Vagina (tissue), 2 donors: ENCODE measurements at places on chromosomes 1 and 21.

DNA sequence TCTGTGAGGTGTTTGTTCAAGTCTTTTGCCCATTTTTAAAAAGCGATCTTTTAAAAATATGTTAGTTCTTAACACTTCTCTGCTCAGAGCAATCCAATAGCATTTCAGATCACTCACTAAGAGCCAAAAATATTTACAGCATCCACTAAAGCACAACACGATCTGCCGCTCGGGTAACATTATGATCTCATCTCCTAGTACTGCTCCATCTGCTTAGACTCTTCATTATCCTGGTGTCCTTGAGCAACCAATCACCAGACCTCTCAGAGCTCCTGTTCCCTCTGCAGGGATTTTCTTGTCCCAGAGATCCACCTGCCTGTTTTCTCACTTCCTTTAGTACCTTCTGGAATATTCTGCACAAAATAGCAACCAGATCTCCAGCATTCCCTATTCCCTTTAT is 235.3 kb upstream of the ESRRG start:
- H3K27me3 ChIP-seq = no peaks in the 10 kb centered on the region
- H3K4me1 ChIP-seq = no peaks in the 10 kb centered on the region
- no peak overlapping the region for H3K27ac ChIP-seq
- H3K4me3 ChIP-seq = no peak overlapping the region
- DNase-seq = no peak
- H3K36me3 ChIP-seq = no peaks in the 10 kb centered on the region

- no peak overlapping the region for H3K4me3 ChIP-seq
- no peaks in the 10 kb centered on the region for H3K4me1 ChIP-seq
- H3K27me3 ChIP-seq = no peaks in the 10 kb centered on the region
- no peaks in the 10 kb centered on the region for H3K36me3 ChIP-seq
These were observed 68.4 kb upstream of the TINAGL1 start for GRCh38 chr1:31507676-31508530.

DNA sequence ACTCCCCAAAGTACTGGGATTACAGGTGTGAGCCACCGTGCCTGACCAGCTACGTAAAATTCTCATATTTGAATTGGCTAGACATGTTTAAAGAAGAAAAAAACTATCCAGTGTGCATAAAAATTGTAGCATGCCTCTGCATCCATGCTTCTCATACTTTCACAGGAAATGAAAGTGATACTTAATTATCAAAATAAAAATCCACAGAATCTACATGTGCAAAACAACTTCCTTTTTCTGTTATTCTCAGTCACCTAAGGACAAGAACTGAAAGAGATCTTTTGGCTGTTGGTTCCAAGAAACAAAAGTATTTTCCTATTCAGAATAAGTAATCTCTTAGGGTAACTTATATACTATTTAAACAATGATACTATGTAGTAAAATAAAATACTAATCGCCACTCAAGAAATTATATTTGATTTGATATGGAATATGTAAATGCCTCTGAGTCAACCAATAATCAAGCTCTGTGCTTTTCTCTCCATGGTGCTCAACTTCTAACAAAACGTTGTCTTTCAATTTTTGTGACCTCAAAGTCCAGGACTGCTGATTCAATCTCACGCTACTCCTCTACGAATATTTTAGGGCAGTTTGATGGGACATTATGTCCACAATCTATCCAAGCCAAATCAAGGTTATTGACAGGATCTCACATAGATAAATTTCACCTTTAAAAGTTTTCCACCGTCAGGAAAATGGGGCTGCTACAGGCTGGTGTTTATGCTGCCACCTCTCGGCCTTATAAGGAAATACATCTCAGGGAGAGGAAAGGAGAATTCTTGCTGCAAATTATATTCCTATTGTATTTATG is 102.7 kb downstream of the ZNF281 start:
- no peak overlapping the region for H3K27ac ChIP-seq
- H3K27me3 ChIP-seq = no peaks in the 10 kb centered on the region
- H3K4me3 ChIP-seq = no peak overlapping the region
- DNase-seq = no peak
- H3K4me1 ChIP-seq = no peaks in the 10 kb centered on the region

DNA sequence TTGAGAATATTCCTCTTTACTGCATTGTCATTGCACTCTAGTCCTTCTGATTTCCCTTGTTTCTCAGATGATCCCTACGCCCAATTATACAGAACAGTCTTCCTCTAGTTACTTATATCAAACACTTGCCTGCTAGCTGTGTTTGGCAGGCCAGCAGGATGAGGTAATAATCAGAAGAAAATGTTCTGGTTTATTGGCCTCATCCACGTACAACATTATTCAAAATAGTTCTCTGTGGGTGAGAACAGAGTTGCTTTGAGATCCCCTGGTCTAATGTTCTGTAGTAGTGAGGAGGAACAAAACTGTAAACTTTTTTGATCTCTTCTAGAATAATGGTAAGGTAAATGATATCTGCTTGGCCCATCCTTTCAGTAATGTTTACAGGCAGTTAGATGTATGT is 22.3 kb upstream of the C1orf105 start:
- no peaks in the 10 kb centered on the region for H3K36me3 ChIP-seq
- H3K27me3 ChIP-seq = no peaks in the 10 kb centered on the region
- no peak overlapping the region for H3K4me3 ChIP-seq
- peak overlapping the region; percentile 74 for H3K27ac ChIP-seq
- H3K4me1 ChIP-seq = peaks cover 40% of the 10 kb centered on the region

DNA sequence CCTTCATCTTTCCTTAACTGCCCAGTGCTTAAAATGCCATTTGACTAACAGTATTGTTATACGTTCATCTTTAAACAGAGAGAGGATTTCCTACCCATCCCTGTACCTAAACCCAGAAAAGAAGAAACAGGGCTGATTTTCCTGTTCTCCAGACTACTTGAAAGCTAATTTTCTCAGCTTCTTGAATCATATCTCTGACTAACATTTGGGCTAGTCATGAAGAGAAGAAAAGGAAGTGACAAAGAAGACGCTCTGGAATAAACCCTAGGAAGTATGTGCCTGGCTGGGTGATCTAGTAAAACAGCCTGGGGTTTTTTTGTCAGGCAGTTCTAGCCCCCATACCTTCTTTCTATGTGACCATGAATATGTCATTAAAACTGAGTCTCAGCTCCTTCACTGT is 44.8 kb upstream of the SGIP1 start:
- H3K27me3 ChIP-seq = no peaks in the 10 kb centered on the region
- no peak for DNase-seq
- H3K27ac ChIP-seq = no peak overlapping the region
- H3K4me1 ChIP-seq = no peaks in the 10 kb centered on the region
- no peaks in the 10 kb centered on the region for H3K36me3 ChIP-seq
- H3K4me3 ChIP-seq = no peak overlapping the region

DNA sequence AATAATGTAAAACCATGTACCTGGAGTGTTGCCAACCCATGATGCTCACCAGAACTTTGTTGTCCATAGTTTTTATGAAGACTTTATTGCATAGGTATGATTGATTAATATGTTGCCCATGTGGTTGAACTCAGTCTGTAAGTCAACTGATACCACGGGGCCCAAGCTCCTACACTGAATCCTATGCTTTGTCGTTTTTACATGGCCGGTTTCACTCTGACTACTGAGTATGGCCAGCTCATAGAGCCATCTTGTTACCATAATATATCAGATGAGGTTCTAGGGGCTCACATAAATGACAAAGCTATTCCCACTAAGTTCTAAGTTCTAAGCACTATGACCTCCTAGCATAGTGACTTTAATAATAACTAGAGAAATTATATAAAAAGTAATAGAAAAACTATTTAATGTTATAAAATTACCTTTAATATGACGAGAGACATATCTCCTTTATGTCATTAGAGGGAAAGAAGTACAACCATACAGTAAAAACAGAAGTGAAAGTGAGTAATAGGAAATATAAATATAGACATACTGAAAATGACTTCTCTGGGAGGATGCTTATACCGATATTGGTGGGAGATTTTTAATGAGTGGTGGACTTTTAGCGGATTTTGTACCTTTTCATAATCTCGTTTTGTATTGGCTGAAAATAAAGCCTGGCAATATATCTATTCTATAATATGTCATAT is 983.4 kb upstream of the PRMT6 start:
- no peaks in the 10 kb centered on the region for H3K4me1 ChIP-seq
- no peaks in the 10 kb centered on the region for H3K27me3 ChIP-seq
- DNase-seq = no peak
- no peaks in the 10 kb centered on the region for H3K36me3 ChIP-seq
- H3K4me3 ChIP-seq = no peak overlapping the region
- no peak overlapping the region for H3K27ac ChIP-seq
